ENCODE measurements at places on chromosomes 13 and 19.

- no peak for DNase-seq
These were observed 18.9 kb downstream of the MYO1F start for GRCh38 chr19:8558325-8558724.

DNA sequence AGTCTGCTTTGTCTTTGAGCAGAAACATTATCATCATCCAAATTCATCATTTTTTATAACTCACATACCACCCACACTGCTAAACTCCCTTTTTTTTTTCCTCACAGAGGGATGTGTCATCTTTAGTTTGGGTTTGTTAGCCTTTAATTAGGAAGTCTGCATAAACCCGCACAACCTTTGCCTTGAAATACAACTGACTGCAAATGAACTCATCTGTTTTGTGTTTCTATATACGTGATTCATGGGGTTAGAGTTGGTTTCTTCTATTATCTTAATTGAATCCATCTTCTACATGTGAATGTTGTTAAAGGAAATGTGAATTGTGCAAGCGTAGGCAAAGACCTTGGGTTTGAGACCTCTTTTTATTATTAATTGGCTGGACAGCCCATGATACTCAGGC, 102.7 kb downstream of the SLAIN1 start:
- DNase-seq, result no peak

GRCh38 chr19:4814625-4815425, 16.7 kb downstream of the TICAM1 start:
- no peak for DNase-seq

DNA sequence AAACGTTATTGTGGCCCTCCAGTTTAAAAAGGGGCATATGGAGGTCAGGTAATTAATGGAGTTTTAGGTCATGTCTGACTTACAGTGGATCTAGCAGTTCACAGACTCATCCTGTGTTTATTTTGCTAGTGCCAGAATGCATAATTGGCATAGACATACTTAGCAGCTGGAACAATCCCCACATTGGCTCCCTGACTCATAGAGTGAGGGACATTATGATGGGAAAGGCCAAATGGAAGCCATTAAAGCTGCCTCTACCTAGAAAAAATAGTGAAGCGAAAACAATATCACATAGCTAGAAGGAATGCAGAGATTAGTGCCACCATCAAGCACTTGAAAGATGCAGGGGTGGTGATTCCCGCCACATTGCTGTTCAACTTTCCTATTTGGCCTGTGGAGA, 610.7 kb downstream of the SLITRK5 start:
- DNase-seq, result no peak

- no peak for DNase-seq
These were observed 169.0 kb downstream of the TBC1D4 start for GRCh38 chr13:75312884-75313520.

- peak; percentile 9 for DNase-seq
These were observed 29.5 kb upstream of the ANKRD10 start for GRCh38 chr13:110944121-110944967.

- DNase-seq, result no peak
These were observed 6.9 kb upstream of the TIMM13 start for GRCh38 chr19:2434267-2434666.

DNA sequence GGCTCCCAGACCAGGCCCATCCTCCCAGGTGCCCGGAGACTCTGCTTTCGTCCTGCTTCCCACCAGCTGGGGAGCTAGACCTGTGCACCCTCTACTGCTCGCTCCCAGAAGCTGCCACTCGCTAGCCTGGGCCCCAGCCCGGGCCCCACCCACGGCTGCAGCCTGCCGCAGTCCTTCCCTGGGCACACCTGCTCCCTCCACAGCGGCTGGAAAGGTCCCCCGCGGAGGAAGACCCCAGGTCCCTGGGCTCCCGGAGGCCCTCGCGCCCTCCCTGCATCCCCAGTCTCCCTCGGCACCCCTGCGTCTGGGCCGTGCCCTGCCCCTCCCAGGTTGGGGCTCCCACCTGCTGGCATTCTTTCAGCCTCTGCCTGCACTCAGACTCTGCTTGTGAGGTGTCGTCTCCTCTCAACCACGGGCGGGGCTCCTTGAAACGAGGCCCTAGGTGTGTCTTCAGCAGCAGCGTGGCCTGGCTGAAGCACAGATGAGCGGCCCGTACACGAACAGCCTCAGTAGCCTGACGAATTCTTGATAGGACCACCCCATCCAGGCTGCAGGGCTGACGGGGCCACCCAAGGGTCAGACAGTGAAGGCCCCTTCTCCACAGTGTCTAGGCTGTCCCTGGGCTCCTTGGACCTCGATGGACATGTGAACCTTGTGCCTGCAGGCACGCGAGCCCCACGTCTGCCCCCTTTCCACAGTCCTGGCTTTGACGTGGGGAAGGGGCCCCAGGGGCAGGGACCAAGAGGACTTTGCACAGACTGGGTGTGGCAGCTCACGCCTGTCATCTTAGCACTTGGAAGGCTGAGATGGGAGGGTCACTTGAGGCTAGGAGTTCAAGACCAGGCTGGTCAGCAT, 27.9 kb downstream of the DOT1L start:
- DNase-seq, result no peak

DNA sequence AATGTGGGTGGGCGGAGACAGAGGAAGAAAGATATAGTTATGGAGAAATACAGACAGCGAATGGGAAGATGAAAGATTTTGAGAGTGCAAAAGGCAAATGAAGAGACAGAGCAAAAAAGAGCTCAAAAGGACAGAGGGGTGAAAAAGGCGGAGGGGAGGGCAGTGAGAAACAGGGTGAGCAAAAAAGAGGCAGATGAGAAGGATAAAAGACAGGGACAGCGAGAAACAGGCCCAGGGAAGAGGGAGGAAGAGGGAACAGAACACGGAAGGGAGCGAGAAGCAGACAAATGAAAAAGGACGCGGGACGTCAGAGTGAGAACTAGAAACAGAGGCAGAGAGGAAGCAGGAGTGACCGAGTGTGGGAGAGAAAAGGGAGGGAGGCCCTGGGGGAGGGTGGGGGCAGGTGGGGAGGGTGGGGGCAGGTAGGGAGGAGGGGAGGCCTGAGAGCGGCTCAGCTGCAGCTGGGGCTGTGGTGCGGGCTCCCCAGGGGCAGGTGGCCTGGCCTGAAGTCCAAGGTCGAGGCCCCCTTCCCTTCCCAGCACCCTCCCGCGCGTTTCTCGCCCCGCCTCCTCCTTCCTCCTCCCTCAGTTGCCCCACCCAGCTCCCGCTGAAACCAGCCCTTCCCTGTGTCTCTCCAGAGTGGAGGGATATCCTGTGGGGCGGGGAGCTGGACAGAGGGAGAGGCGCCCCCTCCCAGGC, 2.9 kb downstream of the KLK1 start:
- no peak for DNase-seq

DNA sequence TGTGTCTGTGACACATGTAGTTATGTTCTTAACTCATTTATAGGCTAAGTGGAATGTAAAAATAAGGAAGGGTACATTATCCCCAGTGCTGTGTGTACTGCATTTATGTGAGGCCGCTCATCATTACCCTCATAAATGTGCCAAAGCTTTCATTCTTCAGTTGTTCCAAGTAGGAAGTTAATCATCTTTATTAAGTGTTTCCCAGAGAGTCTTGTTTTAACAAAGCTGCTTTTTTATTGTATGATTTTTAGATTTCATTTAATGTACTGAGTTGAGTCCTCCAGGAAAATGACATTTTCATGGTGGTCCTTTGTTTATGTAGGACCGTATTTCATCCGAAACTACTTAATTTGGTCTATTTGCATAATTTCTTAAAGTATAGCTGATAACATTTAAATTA, 379.8 kb downstream of the DLEU7 start:
- DNase-seq, result no peak

- peak; percentile 67 for DNase-seq
These were observed 3.0 kb downstream of the CNFN start for GRCh38 chr19:42386974-42387707.

GRCh38 chr19:35955881-35956634, 19.9 kb downstream of the LRFN3 start:
- no peak for DNase-seq

GRCh38 chr13:42740753-42741152, 40.6 kb upstream of the FAM216B start:
- DNase-seq, result no peak

GRCh38 chr13:61142506-61142905, 273.1 kb downstream of the PCDH20 start:
- no peak for DNase-seq

Data from CD4-positive, alpha-beta T cell treated with Interleukin-4 for 1 hour (primary cell).